ENCODE measurements at places on chromosomes 1 and 21.

- DNase-seq: no peak
Measured at GRCh38 chr21:24014381-24014780, 1592.9 kb downstream of the MRPL39 start.

DNA sequence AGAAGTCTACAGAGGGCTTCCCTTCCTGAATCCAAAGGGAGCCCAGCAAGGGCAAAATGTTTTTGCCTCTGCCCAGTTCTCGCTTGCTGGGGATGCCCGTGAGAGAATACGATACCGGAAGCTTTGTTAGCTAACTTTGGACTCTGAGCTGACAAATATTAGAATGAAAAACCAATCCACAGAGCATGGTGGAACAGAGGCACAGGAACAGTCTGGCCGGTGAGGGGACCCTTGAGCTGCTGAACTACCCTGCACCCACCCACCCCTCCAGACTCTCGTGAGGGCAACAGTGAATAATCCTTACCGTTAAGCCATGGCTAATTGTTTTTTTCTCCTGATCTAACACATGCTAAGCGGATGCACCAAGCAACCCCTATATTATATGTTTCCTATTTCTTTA lies 76.3 kb upstream of the AKT3 start:
- no peak for DNase-seq

GRCh38 chr1:67850611-67851075 lies 17.4 kb upstream of the GNG12 start:
- DNase-seq: peak; percentile 89

- DNase-seq: peak; percentile 83
Measured at GRCh38 chr1:182595641-182596240, 6.7 kb upstream of the RNASEL start.

DNA sequence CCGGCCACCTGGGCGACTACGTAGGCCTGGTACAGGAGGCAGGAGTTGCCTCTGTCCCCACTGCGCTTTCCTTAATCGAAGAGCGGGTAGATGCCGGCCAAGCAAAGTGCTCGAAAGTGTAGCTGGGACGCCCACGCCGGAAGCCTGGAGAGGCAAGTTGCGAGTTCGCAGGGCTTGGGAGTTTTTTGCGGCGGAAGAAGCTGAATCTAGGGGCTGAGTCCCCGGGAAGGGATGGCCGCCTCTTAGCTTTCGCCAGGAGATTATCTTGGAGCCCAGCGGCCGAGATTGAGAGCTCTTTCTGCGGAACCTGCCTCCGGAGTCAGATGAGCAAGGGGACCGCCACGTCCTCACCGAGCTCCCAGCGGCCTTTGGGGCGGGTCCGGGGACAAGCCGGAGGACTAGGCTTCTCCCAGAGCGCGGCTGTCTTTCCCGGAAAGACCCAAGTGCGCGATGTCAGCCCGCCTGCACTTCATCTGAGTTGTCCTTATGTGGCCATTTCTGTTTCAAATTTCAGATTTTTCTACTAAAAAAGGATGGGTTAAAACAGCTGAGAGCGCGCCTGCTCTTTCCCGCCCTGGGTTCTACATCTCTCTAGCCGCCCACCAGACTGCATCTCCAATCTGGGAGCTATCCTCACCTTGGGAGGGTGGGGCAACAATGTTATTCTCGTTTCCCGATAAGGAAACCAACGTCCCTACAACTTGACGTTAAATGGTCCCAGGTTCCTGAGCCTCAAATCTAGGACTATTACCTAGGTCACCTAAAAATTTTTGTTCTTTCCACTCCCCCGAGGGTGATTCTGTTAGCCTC lies 12.4 kb upstream of the TBX15 start:
- no peak for DNase-seq

DNA sequence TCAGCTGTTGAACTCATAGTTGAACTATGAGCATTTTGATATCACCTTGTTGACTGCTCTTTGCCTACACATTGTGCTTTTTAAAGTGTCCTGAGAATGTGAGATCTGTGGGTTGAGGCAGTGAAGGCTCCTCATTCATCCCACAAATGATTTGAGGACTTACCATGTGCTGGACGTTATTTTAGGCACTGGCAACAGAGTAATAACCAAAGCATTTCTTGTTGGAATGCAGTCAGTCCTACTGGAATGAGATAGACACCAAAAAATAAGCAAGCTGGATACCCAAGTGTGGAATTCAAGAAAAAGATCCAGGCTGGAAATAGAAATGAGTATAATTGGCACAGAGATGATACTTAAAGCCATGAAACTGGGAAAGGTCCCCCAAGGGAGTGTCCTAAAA lies 73.4 kb downstream of the ZP4 start:
- no peak for DNase-seq

GRCh38 chr1:58818976-58819375 lies 35.1 kb upstream of the JUN start:
- no peak for DNase-seq

DNA sequence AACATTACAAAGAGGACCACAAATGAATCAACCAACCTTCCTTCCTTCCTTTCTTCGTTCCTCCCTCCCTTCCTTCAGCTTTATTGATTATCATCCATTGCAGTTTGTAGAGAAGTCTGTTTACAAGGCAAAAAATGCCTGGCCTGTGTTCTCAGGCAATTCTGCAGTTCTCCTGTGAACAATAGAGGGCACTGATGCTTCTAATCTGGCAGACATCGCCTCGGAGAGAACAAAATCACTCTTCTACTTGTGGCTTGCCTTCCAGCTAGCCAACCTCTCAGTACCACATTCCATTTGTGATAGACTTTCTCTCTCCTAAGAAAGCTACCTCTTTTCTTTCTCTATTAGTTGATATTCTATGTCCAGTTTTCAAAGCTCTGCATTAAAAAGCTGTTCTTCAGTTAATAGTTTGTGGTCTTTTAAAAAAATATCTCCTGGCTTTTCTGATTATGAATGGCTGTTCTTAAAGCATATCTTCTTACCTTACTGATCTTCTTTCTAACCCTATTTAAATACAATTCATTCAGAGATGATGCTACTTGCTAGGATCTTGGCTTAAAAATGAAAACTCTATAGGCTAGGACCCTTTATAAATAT lies 26.9 kb upstream of the ESRRG start:
- no peak for DNase-seq

DNA sequence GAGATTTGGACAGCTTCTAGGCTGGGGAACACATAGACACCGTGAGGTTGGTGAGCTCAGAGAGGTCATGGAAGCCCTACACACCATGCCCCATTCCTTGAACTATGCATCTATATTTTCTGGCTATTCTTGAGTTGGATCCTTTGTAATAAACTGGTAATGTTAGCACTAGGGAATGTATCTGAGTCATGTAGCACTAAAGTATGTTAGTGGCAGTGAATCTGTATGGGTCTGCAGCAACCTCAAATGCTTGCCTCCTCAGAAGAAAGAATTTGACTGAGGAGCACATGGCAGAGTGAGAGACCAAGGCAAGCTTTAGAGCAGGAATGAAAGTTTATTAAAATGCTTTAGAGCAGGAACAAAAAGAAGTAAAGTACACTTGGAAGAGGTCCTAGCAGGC lies 43.7 kb upstream of the LRRC7 start:
- DNase-seq: no peak

GRCh38 chr1:61873581-61873980 lies 131.3 kb downstream of the PATJ start:
- DNase-seq: no peak

DNA sequence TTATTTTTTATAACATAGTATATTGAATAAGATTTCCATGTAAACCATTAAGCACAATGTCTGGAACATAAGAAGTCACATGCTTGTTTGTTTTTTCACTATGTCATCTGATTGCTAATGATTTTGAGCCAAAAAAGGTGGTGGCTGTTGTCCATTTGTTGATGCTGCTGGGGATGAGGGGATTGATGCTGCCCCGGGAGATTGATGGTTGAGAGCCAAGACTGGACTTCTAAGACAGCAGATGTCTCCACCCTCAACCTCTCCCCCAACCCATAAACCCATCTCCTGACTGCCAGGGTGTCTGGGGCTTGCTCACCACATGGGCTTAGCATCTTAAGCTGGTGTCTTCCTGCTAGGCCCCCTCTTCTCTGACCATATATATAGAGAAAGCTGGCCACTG lies 35.8 kb upstream of the CD34 start:
- DNase-seq: no peak

DNA sequence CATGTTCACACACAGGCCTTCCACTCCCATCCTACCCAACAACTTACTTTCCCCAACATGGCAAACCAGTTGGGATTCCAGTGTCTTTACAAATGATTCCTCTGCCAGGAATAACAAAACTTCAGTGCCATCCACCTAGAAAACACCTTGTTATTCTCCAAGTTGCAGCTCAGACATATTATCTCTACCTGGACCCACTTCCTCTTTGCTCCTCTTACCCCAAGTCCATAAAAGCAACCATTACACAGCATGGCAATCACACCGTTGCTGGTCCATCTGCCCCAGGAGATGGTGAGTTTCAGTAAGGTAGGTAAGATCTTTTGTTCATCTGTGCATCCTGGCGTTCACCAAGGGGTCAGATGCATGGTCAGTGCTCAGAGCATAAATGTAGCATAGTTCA lies 66.0 kb upstream of the CSF1 start:
- no peak for DNase-seq

- DNase-seq: no peak
Measured at GRCh38 chr1:246528933-246529731, 22.1 kb upstream of the SMYD3 start.

DNA sequence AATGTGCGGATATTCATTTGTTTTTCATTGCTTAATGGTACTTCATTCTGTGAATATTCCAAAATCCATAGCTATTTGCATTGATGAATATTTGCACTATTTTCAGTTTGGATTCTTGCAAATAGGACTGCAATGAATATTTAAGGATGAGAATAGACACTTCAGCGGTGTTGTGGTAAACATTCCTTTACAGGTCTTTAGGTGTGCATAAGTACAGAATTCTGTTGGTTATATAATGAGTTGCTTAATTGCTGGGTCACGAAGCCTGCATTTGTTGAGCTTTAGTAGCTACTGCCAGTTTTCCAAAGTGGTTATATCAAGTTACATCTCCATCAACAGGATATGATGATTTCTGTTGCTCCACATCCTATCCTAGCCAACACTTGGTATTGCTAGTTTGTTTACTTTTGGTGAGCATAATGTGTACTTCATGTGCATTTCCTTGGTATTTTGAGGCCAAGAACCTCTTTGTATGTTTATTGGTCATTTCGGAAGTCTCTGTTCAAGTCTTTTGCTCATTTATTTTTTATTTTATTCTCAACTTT lies 64.2 kb upstream of the CYYR1 start:
- no peak for DNase-seq

GRCh38 chr1:36528361-36529349 lies 45.9 kb upstream of the CSF3R start:
- no peak for DNase-seq

Data from tibial artery (tissue), 4 donors.